Dorsolateral prefrontal cortex (tissue), 122 donors: ENCODE measurements at places on chromosomes 12 and 14. TPM values are rescaled to one million over a fixed set of nuclear protein-coding genes. Genes with fewer than 3 reads are reported as not detected.

RPL10L gene
- total RNA-seq = not detected

LRTM2 gene
- 30.4 TPM for total RNA-seq

SGPP1 gene
- total RNA-seq = 21.7 TPM

EEF1AKMT3 gene
- total RNA-seq = 8.2 TPM

LHX5 gene
- not detected for total RNA-seq

CCDC196 gene
- not detected for total RNA-seq

SNAPC1 gene
- 6.6 TPM for total RNA-seq

PPP4R4 gene
- 25.8 TPM for total RNA-seq

ANKRD52 gene
- total RNA-seq = 50.7 TPM

TSPAN9 gene
- 18.0 TPM for total RNA-seq
